ENCODE measurements at places on chromosomes 1 and 21.

DNA sequence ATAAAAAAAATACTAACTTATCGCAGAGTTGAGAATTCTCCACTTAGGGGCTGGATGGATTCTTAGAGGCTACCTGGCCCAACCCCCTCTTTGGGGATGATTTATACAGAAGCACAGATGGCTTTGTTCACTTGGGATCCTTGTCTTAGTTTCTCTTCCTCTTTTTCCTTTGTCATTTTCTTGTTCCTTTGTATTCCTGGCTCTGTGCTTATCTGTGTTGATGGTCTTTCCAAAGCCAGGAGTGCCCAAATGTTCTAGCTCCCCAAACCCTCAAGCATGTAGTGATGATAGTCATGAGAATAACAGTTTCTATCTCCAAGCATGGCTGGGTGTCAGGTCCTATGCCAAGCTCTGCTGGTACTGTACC lies 27.4 kb downstream of the EPHB2 start:
- no peak for DNase-seq

DNA sequence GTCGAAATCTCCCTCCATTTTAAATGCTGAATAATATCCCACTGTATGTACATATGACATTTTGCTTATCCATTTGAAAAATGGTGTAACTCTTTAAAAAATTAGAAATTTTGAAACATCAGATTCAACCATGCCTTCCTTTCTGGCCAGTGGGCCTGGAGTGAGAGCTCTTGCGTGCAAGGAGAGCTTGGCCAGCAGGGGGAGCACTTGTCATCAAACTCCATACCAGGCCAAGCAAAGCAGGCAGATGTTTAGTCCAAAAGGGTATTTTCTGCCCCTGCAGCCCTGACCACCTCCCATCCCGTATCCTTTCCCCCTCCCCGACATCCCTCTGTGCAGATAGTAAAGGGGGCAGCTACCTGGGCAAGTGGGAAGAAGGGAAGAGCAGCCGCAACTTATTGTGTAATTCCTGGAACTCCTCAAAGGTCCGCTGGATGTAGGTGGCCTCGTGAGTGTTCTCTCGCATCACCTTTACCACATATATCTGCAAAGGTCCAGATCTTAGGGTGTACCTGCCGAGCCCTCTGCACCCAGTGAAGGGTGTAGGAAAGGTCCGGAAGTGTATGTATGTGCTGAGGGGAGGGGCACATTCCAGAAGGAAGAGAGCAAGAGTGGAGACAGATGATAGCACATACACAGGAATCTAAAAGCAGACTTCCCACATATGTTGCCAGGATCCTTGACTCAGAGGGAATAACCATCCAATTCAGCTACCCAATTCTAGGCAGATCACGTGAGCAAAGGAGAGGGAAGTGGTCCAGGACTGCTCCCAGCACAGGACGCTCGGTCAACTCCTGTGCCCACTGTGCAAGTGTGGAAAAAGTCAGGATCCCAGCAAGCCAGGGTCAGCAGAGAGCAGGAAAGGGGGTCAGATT lies 19.9 kb upstream of the PPP1R15B start:
- DNase-seq = peak; percentile 70

- DNase-seq = no peak
These were observed 14.4 kb downstream of the LMNA start for GRCh38 chr1:156128654-156129597.

- DNase-seq = no peak
These were observed 9.4 kb downstream of the HSPG2 start for GRCh38 chr1:21927533-21928237.

GRCh38 chr1:21293537-21294265 lies 3.4 kb upstream of the ECE1 start:
- DNase-seq = peak; percentile 40

- no peak for DNase-seq
These were observed 219.4 kb downstream of the LRRC40 start for GRCh38 chr1:69985901-69986439.

GRCh38 chr1:13494025-13494424 lies 19.8 kb downstream of the LRRC38 start:
- DNase-seq = no peak

DNA sequence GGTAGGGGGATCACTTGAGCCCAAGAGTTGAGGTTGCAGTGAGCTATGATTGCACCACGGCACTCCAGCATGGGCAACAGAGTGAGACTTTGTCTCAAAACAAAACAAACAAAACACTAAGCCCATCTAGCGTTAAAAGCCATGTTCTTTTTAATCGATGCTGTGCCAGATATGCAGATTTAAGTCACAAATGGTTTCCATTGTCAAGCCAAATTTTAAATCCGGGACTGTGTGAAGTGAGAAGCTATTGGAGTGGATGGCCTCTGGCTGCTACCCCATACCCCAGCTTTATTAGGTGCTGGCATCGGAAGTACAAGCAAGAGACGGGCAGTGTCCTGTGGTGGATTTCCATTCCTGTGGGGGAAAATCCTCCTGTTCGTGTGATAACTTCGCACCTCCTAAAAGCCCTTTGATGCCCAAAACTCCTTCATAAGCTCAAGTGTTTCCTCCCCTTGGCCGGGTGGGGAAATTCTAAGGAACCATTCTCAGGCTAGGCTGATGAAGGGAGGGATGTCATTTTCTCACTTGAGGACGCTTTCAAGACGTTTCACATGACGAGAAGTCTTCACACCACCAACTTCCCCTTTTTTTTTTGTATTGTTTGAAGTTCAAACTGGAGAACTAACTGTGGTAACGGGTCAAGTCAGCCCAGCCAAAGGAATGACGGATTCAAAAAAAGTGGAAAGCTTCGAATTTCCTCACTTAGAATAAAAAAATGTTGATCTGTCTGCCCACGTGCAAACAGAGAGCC lies 140.8 kb downstream of the KAZN start:
- no peak for DNase-seq

DNA sequence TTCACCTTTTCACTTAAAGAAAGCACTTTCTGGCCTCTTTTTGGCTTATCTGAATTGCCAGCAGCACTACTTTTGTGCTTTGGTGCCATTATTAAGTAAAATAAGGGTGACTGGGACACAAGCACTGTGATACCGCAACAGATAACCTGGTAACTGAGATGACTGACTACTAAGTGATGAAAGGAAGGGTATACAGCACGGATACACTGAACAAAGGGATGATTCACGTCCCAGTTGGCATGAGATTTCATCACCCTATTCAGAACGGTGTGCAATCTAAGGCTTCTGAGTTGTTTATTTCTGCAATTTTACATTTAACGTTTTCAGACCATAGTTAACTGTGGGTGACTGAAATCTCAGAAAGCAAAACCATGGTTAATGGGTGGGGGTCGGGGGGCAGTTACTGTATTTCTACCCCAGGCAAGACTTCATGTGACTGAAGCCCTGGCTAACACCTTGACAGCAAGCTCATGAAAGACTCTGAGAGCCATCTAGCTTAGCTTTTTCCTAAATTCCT lies 102.8 kb downstream of the CLIC6 start:
- DNase-seq = no peak

DNA sequence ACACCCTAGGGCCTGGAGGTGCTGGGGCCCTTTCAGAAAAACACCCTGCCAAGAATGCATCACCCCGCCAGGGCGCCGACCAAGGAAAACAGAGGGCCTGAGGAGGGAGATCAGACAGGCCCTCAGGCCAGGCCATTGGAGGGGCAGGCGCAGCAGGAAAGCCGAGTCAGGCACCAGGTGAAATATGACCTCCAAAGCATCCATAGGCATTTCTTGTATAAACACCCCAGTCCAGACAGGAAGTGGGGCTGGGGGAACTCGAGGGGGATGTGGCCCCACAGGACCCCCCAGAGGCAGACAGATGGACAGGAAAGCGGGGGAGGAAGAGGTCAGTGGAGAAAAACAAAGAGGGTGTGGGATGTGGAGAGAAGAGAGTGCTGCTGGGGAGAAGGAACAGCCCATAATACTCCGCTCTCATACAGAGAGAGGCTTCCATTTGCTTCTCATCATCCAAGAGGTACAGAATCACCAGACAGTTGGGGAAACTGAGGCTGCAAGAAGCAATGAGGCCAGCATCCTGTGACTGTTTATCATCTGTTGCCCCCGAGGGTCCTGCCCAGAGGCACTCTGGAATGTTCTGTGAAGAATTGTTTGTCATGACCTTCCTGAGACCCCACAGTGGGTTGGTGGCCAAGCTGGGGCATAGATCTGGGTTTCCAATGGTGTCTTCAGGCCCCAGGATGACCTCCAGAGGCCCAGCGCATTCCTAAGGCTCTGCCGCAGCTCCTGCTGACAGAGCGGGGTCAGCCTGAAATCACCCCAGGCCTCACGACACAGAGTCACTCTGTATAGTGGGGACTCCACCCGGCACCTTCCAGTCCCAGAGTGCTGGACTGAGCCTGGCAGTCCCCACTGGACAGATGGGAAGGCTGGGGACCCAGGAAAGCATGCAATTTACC lies 18.0 kb downstream of the TRIM62 start:
- DNase-seq = no peak

DNA sequence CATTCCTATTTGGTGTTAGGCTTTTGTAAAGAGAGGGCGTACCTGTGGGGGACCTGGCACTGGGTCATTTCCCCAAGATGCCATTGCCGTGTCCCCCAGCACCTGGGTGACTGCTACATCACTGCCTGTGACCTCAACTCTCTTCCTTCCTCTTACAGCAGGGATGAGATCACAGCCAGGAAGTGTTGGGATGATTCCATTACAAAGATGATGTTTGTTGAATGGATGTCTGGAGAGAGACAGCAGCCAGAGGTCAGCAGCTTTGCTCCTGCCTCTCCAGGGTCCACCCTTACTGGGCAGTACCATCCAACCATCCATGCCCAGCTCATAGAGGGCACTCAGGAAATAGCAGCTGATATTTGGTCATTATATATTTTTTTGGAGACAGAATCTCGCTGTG lies 35.1 kb downstream of the TMEM51 start:
- DNase-seq = no peak

DNA sequence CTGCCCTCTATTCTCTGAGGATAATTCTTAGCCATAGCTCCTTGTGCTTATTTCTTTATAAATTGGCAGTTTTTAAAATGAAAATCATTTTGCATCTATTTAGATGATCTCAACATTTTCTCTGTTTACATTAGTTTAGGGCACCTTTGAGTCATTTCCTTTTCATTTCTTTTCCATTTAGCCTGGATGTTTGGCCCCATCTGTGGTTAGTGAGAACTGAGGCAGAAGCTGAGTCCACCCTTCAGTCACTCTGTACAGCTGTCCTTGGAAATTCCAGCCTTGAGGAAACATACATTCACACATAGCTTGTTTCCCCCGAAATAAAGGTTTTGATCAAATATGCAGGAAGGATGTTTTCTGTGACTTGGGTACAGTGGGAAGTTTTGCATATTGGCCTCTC lies 123.7 kb downstream of the NTNG1 start:
- no peak for DNase-seq

DNA sequence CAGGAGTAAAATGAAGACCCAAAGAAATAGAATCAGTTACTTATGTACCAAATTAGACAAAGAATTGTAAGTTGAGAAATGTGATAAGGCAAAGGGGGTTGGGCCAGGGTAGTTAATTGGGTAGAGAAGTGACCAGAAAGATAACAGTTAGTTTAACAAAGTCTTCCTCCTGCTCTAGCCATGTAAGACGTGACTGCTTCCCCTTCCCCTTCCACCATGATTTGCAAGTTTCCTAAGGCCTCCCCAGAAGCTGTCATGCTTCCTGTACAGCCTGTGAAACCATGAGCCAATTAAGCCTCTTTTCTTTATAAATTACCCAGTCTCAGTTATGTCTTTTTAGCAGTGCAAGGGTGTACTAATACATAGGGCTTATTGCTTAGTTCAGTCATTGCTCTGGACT lies 142.0 kb upstream of the PDE4B start:
- no peak for DNase-seq

DNA sequence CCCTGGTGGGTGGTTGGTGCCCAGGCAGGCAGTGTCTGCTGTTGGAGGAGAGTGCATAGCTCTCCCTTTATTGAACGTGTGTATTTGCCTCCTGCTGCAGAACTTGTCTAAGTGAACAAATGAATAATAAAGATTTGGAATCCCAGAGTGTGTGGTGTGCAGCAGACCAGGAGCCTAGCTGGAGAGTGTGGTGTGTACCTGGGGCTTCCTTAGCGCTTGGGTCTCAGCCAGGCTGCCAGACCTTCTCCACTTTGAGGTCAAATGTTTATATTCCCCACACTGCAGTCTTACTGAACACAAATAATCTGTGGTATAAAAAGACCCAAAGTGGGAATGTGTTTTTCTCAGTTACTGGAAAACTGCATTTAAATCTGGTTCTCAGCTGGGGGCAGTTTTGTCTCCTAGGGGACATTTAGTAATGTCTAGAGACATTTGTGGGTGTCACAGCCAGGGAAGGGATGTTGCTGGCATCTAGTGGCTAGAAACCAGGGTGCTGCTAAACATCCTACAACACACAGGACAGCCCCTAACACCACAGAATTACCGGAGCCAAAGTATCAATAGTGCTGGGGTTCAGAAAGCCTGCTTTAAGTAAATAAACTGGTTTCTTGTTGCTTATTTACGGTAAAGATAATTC lies 23.6 kb downstream of the SLC37A1 start:
- no peak for DNase-seq

DNA sequence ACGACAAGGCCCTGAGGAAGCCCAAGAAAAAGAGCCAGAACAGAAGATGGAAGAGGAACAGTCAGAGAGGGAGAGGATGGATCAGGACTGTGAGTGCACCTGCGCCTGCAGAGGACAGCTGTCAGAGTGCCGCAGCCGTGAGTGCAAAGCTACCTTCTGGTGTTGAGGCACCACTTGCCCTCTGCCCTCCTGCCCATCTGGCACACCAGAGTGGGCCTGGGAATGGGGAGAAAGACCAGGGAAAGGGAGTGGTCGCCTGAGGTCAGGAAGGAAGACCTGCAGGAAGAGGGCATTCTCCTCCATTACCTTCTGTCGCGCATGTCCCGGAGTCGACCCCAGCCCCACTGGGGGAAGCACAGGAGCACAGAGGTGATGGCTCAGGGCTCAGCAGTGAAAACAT lies 26.2 kb downstream of the VASH2 start:
- no peak for DNase-seq

- no peak for DNase-seq
These were observed 164.7 kb downstream of the NPHP4 start for GRCh38 chr1:5827516-5827915.

DNA sequence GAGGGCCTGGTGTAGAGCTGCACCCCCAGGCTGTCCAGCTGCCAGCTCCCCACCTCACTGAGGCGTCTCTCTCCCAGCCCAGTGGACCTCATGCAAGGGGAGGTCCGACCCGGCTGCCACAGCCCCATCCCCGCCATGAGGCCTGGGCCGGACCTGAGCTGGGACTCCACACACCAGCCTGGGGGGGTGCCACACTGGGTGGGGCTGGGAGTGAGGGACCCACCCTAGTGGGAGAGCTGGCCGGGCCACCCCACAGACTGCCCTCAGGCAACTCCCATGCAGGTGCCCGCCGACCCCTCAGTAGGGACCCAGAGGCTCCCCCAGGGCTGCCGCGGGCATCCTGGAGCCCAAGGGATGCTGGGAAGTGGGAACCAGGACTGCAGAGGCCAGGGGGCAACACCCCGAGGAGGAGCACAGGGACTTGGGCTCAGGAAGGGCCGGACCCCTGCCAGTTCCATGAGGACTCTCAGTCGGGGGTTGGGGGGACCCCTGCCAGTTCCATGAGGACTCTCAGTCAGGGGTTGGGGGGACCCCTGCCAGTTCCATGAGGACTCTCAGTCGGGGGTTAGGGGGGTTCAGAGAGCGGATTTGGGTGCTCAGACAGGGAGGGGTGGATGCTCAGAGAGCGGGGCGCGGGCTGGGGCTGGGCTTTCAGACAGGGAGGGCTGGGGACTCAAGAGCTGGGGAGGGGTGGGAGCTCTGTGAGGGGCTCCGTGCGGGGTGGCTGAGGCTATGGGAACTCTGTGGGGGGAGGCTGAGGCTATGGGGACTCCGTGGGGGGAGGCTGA lies 1.2 kb upstream of the RNF223 start:
- DNase-seq = peak; percentile 6

- DNase-seq = no peak
These were observed 403.4 kb downstream of the NTNG1 start for GRCh38 chr1:107544285-107544684.

Measured in T-helper 1 cell (primary cell).